ENCODE measurements at places on chromosomes 1 and 21.

- no peak for DNase-seq
These were observed 655 bp upstream of the KIRREL1 start for GRCh38 chr1:157992833-157993146.

DNA sequence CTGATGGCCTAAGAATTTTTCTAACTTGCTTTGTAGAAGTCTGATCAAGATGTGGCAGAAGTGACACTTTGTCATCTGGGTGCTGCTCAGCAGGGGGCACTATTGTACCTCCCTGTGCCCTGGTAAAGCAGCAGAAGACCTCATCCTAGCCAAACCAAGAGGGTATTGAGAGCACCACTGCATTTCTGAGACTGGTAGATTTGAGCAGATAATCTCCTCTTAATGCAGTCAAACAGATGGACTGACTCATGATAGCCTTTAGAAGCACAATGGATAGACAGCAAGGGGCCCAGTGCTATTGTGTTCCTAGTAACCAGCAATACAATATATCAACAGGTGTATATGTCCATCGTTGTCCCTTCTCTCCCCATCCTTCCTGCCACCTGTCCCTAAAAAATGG is 5.7 kb downstream of the TPM3 start:
- DNase-seq = peak; percentile 72

- DNase-seq = no peak
These were observed 34.1 kb upstream of the USH2A start for GRCh38 chr1:216457356-216457755.

DNA sequence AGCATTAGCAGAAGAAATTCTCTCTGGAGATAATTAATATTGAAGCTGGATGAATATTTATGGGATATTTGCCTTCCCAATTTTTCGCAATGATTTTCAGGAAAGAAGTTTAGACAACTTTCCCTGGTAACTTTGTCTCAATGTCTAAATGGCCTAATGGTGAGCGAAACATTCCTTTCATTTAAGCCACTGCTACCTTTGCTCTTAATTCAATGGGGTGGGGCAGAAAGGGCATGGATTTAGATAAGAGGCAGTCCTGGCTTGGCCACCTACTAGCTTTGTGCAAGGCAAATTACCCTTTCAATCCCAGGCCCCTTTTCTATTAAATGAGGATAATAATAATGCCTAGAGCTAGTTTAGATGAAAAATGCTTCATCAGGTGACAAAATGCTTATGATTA is 27.1 kb upstream of the LYST start:
- no peak for DNase-seq

DNA sequence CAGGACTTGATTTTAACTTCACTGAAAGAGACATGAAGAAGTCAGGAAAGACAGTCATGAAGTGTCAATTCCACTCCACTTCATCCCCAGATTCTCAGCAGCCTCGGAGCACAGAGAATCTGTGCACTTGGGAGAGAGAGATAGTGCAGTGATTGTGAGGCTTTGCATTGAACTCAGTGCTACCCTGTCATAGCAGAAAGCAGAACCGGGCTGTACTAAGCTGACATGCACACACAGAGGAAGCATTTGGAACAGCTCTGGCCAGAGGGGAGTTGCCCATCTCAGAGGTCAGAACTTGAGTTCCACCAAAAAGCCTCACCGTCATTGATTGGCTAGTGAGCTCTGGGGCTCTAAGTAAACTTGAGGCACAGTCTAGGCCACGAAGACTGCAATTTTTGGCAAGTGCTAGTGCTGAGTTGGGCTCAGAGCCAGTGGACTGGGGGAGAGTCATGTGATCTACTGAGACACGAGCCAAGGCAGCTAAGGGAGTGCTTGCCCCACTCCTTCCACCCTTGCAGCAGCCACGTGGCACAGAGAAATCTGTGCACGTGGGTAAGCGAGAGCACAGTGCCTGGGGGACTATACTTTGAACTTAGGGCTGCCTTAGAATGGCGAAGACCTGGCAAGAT is 810.2 kb upstream of the ADAMTS5 start:
- DNase-seq = no peak

DNA sequence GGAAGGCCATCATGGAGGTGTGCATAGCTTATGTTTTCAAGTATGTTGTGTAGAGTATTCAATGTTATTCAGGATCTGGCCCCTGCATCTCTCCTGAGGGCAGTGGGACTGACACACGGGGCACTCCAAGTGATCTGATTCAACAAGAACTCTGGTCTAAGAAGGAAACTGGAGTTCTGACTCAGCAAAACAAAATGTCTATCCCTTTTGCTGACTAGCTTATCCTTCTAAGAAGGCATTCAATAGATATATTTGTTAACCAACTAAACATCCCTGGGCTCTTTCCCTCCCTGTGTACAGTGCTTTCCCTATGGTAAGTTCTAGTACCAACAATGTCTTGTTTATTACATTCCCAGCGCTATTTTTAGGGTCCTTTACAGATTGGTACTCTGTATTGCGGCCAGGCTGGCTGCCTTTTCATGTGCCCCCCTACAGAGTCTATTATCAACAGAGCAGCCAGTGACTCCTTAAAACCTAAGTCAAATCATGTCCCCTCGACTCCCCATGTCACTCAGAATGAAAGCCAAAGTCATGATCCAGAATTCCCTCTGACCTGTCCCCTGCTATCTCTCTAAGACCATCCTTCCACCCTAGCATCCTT is 304.9 kb downstream of the KCNH1 start:
- no peak for DNase-seq

- DNase-seq = no peak
These were observed 22.0 kb downstream of the ALPL start for GRCh38 chr1:21531241-21531640.

DNA sequence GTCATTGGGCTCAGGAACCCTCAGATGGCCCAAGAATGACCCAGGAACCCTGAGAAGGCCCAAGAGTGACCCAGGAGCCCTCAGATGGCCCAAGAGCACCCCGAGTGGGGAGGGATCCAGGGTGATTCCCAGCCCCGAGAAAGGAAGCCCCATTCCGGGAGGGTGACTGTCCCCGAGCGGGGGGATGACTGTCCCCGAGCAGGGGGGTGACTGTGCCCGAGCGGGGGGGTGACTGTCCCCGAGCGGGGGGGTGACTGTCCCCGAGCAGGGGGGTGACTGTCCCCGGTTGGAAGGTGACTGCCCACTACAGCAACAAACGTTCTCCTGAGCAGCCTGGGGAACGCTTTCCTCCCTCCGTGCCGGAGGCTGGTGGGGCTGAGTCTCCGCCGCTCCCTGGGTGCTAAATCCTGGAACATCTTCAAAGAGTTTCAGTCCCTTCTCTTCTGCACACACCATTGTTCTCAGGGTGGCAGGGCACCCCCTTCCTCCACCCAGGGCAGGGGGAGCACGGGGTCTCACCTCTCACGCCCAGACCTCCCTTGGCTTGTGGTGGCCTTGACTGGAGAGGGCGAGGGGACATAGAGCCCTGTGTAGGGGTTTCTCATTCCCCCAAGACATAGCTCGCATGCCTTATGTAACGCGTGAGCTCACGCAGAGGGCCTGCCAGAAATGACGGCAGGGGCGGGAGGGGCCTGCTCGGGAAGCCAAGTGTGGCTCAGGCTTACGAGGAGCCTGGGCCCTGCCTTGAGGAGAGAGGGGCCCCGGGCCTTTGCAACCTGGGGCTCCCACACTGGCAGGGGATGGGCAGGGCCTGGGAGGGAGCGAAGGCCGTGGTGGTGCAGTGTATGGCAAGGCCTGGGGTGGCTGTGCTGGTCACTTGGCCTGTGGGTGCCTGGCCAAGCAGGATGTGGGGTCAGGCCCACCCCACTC is 14.3 kb upstream of the SKI start:
- no peak for DNase-seq

DNA sequence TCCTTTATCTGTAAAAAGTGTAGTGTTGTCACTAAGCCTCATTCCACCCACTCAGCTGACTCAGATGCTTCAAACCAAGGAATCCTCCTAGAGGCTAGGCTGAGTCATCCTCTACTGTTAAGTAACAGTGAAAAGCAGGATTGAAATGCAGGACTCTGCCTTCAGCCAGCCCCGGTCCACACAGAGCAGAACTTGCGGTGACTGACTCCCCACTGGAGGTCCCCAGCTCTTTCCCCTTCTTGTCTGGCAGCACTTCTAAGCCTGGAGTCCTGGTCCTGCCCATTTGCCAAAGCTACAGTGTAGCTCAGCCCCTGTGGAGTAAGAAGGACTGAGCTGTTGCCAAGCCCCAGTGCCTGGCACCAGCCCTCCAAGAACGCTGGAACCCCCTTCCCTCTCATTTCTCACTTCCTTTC is 1.7 kb downstream of the RAB7B start:
- peak; percentile 45 for DNase-seq

GRCh38 chr1:87707411-87707810 is 378.7 kb downstream of the LMO4 start:
- no peak for DNase-seq

DNA sequence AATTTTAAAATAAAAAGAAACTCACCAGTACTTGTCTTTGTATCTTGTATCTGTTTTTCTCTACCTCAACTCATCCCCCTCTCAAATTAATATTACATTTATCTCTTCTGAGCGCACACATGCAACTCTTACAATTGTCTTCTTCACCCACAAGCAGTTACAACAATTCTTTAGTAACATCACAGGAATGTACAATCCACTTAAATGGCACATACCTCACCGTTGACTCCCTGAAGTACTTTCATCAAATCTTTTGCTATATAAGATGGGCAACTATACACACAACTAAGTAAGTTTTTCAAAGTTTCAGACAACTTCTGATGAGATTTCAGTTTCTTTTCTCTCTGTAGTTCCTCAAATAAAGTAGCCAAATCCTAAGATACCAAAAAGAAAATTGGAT is 28.3 kb downstream of the HEATR1 start:
- DNase-seq = no peak

GRCh38 chr1:209895709-209896108 is 42.3 kb upstream of the SYT14 start:
- DNase-seq = peak; percentile 7

DNA sequence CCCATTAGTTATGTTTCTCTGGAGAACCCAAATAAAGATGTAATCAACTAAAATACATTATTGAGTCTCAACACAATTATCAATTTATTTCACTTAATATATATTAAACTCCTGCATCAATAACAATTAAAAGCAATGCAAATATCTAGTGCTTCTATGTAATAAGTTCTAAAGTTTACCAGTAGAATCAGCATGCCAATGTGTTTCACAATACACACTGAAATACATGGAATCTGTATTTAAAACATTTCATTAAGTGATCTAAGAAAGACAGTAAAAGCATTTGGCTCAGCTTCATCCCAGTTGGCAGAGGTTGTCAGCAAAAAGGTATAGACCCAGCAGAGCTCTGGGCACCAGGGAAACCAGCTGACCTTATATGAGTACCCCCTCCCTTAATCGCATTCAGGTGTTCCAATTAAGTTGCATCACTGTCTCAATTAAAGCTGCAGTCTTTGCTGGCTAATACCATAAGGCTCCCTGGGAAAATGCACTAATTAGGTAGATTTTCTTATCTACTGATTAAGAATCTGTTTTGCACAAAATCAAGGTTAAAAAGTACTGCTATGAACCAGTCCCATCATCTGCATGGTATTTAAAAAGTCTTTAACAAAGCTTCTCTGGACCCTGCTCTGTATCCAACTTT is 63.1 kb downstream of the NIBAN1 start:
- DNase-seq = no peak

GRCh38 chr1:1626207-1627141 is 5.5 kb upstream of the MMP23B start:
- DNase-seq = no peak

- peak; percentile 55 for DNase-seq
These were observed 41.3 kb upstream of the EIF4G3 start for GRCh38 chr1:21217812-21218596.

DNA sequence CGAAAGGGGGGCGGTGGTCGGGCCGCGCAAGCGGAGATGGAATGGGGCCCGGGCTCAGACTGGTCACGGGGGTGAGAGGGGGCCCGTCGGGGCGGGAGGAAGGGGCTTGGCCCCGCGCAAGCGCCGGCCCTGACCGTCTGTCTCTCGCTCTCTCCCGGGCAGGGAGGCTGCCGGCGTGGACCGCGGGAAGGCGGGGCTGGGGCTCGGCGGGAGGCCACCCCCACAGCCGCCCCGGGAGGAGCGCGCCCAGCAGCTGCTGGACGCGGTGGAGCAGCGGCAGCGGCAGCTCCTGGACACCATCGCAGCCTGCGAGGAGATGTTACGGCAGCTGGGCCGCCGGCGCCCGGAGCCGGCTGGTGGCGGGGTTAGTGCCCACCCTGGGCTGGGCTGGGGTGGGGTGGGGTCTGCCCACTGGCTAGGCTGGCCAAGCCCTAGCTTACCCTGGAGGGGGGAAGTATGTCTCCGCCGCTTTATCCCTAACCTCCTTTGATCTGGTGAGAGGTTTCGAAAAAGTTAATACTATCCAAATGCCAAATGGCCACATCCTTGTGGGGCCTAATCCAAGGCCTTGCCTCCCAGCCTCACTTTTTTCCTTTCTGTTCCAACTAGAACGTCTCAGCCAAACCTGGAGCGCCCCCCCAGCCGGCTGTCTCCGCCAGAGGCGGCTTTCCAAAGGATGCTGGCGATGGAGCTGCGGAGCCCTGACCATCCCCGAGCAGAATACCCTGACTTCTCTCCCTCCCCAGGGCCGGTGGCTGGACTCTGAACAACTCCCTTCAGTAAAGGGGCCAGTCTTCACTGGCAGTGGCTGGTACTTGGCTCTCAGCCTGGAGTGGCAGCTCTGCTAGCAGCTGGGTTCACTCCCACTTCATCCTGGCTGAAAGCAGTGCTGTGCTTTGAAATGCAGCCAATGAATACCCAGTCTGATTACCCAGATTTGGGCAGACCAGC is 636 bp upstream of the YRDC start:
- peak; percentile 33 for DNase-seq

- DNase-seq = no peak
These were observed 27.1 kb downstream of the GPBP1L1 start for GRCh38 chr1:45659222-45659621.

- DNase-seq = no peak
These were observed 57.2 kb downstream of the TNN start for GRCh38 chr1:175124861-175125260.

GRCh38 chr1:150720703-150721102 is at the start of gene HORMAD1:
TSS of gene HORMAD1 (minus strand) at chr1:150720895. CDS start at chr1:150719505, 1,390 bp downstream.
- DNase-seq = no peak

- DNase-seq = no peak
These were observed 1.8 kb downstream of the ATP2B4 start for GRCh38 chr1:203628201-203629015.

GRCh38 chr1:235102993-235103411 is 25.6 kb downstream of the TOMM20 start:
- DNase-seq = no peak

DNA sequence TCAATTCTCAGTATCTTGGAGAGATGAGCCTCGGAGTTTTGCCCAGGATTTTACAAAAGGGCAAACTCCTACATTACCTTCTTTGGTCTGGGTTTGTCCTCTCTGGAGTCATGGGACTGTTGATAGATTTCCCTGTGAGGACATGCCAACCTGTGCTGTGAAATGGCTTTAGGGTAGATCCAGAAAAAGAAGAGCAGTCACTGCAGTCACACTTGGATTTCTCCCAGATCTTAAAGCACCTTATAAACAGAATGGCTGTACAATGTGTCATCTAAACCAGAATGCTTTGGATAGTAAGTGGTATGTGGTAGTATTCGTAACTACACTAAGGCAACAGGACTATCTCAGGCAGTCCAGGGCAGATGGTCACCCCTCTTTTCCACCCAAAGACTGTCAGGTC is 1.9 kb upstream of the CSRP1 start:
- no peak for DNase-seq

Measured in stimulated activated CD4-positive, alpha-beta T cell treated with anti-CD3 and anti-CD28 coated beads, Interleukin-1b, Interleukin-23, amount 100 ng/mL, for 48 hours (primary cell).